ENCODE measurements at places on chromosomes 3 and 15.

DNA sequence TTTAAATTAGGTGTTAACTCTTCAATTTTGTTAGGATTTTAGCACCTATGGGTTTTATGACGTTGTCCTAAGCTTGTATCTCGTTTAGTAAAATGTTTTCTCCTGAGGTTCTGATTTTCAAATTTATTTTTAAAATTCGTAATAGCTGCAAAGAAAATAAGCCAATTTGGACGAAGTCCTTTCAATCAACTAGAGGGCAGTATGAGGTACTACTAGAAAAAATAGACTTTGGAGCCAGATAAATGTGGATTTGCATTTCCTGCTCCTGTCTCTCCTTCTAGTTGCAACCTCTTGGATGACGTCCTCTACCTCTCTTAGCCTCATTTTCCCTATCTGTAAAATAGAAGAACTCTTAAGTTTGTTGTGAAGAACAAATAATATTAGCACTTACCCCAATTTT, 81.1 kb downstream of the SLTM start:
- DNase-seq, result no peak

DNA sequence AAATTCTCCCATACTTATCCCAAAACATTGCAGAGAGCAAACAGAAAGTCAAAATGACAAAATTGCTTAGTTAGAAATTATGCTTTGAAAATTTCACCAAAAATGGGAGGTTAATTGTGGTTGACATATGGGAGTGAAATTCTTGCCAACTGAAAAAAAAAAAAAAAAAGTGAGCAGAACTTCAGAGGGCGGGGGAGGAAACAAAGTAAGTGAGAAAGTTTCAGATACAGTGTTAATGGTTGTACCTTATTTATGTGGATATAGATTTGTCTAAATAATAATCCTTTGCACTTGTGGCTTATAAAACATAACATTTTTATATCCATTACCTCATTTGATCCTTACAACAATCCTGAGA, 91.5 kb upstream of the RAP2B start:
- peak; percentile 7 for DNase-seq

GRCh38 chr15:83284559-83285283, at the start of gene BNC1:
Gene BNC1, minus strand, starts transcription at chr15:83284664. Its CDS starts 36 bp downstream, at chr15:83284628.
- no peak for DNase-seq

GRCh38 chr15:75203908-75204263, 2.2 kb downstream of the C15orf39 start:
- no peak for DNase-seq

DNA sequence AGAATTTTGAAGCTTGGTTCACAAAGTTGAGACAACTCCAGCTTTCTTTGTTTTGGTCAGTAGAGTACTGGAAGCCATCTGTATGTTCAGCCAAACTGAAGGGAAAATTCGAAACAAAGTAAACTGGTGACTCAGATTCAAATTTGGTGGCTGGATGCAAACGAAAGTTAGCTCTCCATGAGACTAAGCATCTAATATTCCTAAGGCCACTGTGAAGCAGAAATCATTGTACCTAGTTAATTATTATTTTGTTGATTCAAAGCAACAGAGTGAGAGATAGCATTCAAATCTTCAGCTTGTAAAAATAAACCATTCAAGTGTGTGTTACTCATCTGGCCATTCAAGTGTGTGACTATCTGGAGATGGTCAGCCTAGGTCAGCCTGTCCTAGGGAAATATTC, 42.1 kb downstream of the NR2F2 start:
- DNase-seq, result no peak

DNA sequence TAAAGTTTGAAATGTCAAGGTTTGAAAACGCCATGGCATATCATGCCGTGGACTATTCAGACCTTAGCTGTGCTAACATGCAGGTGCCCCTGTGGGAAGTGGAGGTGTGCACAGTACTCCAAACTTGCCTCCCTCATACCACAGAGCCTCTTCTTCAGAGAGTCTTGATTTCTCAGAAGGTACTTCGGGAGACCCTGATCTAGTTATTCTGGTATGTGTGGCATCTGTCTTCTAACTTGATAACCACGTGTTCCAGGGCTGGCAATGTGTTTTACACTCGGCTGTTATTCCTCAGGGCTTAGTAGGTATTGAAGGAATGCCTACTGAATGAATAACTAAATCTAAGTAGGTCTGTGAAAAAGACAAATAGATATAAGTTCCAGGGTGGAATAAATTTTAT, 309.9 kb downstream of the CLSTN2 start:
- DNase-seq, result no peak

GRCh38 chr3:42164656-42165055, 73.5 kb downstream of the TRAK1 start:
- peak; percentile 37 for DNase-seq
